ENCODE measurements at places on chromosomes 4 and X.

- peak; percentile 10 for DNase-seq
These were observed 82.4 kb upstream of the HPRT1 start for GRCh38 chrX:134377537-134377936.

GRCh38 chr4:169179609-169180521 lies 90.9 kb downstream of the SH3RF1 start:
- no peak for DNase-seq

- peak; percentile 81 for DNase-seq
These were observed 4.2 kb upstream of the LEF1 start for GRCh38 chr4:108172753-108173598.

GRCh38 chr4:118348886-118349285 lies 3.9 kb downstream of the PRSS12 start:
- DNase-seq: no peak

- DNase-seq: no peak
These were observed 19.6 kb upstream of the CXCL5 start for GRCh38 chr4:74018116-74018515.

DNA sequence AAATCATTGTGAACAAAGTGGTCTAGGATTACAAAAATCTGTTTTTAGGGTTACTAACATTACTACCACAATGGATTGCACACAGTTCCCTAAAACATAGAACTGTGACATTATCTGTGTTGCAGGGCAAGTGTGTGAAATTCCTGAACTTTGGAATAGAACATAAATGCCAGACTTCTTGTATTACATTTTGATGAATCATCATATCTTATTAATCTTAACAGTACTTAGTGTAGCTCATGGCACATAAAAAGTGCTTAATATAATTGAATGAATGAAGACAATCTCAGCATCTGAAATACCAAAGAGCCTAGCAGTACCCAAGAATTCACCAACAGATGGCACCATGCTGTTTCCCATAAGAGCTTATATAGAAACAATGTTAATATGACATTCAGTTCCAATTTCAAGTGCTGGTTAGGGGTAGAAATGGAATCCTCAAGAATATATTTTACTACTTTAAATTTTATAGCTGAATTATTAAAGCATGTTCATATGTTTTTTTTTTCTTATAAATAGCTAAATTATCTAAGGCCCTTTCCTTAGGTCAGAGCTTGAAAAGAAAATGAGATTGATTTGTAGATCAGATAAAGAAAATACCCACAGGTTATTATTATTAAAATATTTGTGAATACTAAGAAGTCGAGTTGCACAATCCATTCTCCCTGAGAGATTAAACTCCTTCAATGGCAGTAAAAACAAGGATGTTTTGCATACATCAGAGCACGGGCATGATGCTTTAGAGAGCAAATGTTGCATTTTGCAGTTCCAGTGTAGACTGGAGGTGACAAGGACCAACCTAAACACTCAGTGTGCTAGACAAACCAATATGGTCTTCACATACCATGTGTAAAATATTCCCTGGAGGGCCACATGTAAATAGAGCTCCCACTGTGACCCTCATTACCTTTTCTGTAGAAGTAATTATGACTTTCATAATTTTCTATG lies 25.7 kb upstream of the SHISA3 start:
- no peak for DNase-seq

DNA sequence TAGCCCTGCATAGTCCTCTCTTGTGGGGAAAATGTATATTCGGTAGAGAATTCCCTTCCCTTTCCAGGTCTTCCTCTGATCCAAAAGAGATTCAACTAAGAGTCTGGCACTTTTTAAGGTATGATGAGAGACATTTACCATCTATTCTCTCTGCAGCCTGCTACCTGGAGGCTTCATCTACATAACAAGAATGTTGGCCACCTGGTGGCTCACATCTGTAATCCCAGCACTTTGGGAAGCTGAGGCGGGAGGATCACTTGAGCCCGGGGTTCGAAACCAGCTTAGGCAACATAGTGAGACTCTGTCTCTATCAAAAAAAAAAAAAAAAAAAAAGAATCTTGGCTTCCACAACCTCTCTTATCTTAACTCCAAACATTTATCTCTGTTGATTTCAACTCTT lies 40.4 kb upstream of the NOCT start:
- DNase-seq: no peak

DNA sequence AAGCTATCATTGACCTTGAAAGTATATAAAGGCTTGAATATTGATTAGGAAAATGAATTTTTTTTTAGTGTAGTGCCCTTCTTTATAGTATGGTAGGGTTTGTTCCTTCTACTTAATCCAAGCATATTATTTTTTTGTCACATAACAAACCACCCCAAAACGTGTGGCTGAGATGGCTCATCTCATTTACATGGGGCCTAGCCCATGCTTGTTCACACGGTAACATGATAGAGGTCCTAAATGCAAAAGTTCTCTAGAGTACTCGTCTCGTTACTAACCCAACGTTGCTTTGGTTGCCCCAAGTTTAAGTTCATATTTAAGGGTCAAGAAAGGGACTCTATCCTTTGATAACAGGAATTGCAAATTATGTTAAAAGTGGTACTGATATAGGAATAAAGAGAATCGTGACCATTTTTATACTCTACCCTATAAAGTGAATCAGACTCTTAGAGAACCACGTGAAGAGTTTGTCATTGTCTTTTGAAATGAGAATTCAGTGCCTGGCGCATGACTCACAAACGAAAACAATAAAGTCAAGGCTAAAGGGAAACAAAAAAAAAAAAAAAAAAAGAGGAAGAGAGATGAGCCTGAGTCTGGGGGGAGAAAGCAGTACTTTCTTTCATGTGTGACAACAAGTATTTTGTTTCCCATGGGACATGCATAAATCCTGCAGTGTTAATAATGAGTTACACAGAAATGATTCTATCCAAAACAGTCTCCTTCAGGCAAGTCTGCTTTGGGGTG lies 402.8 kb upstream of the NWD2 start:
- DNase-seq: no peak

GRCh38 chr4:7756561-7757355 lies 182.9 kb downstream of the AFAP1 start:
- DNase-seq: no peak

- no peak for DNase-seq
These were observed 25.9 kb downstream of the EIF2S3 start for GRCh38 chrX:24080704-24081103.
